ENCODE measurements at places on chromosomes 1 and 21.

GRCh38 chr1:66575739-66576138 is 41.8 kb downstream of the SGIP1 start:
- DNase-seq = no peak

DNA sequence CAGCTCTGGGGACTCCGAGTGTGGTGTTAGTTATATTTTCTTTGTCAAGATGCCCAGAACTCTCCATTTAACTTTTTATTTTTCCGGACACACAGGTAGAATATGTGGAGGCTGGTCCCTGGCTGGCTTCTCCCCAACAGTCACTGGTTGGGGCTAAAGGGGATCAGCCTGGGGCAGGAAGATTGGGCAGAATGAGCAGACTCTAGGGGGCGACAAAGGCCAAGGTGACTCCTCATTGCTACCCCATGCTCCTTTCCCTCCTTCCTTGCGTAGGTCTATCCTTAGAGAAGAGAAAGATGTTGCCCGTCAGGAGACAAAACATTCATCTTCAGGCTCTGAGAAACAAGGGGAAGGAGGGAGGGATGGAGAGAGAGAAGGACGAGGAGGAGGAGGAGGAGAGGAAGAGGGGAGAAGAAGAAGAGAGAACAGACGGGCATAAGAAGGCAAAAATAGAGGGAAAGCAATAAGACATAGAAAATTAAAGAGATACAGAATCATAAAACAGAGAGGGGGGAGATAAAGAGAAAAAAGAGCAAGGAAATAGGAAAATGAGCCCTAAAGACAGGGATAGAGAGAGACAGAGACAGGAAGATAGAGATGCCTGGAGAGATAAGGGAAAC is 89.9 kb downstream of the FOXD2 start:
- DNase-seq = no peak

DNA sequence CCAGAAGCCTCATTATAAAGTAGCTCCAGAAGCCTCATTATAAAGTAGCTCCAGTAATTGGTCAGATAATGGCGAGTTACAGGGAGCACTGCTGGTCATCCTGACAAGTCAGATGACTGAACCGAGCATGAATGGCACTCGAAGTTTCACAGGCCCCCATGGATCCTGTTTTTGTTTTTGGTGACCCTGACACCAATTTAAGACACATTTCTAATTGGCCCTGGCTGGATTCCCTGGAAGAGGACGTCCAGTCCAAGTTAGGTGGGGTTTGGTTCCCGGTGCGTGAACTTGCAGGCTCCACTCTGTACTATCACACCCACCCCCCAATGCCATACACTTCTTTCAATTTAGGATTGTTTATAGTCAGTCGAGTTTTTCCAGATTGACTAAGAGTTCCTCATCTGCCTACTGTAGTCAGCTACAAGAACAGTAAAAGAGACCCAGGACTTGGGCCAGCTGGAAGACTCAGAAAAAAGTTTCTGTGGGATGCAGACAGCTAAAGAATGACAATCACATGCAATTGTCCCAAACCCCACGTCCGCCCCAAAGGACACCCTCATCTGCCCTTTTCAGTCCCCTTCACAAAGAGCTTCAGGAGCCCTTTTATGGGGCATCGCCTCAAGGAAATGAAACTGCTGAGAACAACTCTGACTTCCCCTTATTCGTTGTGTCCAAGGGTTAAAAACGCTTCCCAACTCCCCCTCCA is 2.7 kb downstream of the DHRS3 start:
- no peak for DNase-seq

DNA sequence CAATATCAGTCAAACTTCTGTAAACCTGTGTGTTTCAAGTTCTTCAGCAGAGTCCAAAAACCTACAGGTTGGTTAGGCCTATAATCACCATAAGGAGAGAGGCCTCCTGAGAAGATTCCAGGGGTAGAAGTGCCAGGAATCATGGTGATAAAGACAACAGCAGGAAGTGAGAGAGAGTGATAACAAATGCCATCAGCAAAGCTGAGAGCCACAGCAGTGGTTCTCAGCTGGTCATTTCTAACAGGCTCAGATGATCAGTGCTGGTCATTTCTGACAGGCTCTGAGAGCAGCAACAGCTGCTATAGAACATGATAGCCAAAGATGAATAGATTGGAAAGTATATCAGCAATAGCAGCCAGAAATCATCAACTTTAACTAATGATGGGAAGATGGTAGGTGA is 101.3 kb downstream of the TYW3 start:
- DNase-seq = no peak

DNA sequence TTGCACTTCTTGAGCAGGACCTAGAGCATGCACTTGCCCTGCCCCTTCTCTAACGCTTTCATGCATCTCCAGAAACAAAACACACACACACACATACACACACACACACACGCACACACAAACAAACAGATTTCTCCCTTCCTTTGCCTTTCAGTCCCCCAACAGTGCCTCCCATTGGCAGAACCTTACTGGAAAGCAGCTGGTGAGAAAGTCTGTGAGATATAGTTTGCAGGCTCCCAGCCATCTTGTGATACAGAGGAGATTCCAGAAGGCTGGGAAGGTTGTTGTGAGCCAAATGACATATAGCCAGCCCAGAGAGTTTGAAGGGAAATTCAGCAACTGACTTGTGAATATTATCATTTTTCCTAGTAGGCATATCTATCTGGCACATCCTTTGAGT is 35.9 kb upstream of the ZRANB2 start:
- no peak for DNase-seq

- DNase-seq = no peak
These were observed 44.7 kb downstream of the ZNF326 start for GRCh38 chr1:90039652-90040051.

DNA sequence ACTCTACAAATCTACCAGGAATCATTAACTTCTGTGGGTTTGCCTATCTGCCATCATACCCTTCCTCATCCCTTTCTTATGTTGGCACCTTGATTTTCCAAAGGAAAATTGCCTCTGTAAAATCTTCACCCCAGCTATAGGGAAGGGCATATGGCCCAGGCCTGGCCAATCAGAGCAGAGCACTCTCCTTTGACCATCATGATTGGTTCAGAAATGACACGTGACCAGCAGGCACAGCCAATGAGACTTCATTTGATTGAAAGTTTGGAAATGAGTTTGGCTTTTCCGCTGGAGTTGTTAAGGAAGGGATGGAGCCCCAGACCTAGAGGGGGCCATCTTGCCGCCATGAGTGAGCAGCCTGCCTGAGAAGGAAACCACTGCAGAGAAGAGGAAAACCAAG is 35.1 kb upstream of the IFFO2 start:
- no peak for DNase-seq

- DNase-seq = no peak
These were observed 131.6 kb downstream of the DMRTB1 start for GRCh38 chr1:53590531-53591515.

DNA sequence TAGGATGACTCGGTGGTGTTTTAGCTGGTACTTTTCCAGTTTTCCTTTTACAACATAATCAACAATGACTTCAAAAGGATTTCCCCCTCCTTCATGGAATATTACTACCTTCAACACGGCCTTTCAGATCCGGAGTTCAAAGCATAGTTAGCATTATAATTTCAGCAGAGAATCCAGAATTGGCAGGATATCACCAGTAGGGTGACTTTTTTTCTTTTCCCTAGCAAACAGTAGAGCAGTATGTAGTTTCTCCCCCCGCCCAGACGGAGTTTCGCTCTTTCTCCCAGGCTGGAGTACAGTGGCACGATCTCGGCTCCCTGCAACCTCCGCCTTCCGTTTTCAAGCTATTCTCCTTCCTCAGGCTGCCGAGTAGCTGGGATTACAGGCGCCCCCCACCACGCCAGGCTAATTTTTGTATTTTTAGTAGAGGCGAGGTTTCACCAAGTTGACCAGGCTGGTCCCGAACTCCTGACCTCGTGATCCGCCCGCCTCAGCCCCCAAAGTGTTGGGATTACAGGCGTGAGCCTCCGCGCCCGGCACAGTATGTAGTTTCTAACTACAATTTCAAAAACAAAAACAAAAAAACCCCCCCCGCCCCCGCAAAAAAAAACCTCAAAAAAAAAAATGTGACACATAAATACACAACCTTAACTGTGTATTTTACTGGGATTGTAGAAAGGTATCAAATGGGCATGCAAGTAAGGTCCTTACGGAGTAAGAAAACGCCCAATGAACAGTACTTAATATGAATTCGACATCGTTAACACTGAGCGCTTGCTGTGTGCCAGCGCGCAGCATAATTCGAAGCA is 1.5 kb upstream of the COX20 start:
- DNase-seq = peak; percentile 39

- no peak for DNase-seq
These were observed 12.8 kb upstream of the AADACL4 start for GRCh38 chr1:12630946-12631530.

DNA sequence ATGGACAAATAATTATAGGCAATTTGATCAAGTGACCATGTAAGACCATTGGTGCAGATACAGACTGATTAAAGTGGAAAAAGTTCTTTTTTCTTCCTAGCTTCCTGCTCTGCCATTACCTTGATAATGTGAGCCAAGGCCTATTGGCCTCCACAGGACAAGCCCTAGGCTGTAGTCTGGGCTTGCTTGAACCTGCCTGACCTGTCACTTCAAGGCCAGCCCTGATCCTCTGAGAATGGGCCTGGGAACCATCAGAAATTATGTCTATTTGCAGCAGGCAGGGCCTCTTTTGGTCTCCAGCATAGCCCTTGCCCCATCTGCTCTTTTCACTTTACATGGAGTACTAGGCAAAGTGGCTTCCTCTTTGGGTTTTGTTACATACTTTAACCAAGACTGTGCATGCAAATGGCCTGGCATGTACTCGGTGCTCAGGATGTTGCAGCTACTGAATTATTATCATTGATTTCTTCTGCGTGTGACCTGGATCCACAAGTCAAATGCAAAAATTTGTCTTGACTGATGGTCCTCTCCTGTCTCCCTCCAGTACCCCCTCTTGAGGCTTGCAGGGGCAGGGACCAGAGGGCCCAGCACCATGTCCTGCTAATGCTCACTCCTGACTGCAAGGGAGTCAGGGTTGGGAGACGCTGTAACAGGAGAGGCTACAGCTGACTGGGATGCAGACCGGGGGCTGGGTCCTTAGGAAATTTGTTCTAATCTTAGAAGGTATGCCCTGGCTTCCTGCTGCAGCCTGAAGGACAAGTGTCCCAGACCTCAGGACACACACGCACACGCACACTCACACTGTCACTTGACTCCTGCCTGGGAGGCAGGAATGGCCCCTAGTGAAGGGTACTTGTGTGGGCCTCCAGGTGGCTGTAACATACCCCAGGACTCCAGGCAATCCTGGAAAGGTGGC is 39.4 kb downstream of the RCSD1 start:
- DNase-seq = no peak

DNA sequence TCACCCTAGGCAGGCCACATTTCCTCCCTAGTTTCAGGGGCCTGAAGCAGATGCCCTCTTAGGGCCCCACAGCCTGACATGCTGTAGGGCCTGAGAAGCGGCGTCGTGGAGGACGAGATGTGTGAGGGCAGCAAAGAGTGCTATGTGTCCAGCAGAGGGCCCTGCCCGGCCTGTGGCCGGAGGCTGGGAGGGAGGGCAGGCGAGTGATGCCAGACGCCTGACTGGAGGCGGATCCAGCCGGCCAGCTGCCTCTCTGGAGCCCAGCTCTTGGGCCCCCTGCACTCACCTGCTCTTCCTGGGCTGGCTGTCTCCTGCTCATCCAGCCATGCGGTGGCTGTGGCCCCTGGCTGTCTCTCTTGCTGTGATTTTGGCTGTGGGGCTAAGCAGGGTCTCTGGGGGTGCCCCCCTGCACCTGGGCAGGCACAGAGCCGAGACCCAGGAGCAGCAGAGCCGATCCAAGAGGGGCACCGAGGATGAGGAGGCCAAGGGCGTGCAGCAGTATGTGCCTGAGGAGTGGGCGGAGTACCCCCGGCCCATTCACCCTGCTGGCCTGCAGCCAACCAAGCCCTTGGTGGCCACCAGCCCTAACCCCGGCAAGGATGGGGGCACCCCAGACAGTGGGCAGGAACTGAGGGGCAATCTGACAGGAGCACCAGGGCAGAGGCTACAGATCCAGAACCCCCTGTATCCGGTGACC is at the start of gene GPR37L1:
Gene GPR37L1 (plus strand): TSS at position 279 of the 697 bp plus-strand sequence. CDS start 47 bp downstream, at position 326.
- DNase-seq = no peak

DNA sequence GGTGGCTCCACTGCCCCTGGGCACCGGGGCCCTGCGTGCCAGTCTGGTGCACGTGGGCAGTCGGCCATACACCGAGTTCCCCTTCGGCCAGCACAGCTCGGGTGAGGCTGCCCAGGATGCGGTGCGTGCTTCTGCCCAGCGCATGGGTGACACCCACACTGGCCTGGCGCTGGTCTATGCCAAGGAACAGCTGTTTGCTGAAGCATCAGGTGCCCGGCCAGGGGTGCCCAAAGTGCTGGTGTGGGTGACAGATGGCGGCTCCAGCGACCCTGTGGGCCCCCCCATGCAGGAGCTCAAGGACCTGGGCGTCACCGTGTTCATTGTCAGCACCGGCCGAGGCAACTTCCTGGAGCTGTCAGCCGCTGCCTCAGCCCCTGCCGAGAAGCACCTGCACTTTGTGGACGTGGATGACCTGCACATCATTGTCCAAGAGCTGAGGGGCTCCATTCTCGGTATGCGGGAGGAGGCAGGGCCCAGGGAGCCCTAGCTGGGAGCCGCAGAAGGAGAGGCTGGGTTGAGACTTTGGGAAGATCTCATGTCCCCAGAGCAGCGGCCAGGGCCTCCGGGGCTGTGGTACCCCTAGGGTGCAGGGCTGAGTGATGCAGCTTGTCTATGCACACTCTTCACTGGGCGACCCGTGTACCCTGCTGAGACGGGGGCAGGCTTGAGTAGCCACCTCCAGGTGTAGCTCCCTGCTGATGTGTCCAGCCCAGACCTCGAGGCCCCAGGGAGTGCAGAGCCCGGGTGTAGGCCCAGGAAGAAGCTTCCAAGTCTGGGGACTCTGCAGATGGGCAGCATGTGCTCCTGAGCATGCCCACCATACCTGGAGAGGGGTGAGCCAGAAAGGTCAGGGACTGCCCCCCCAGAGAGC is 1.8 kb downstream of the VWA1 start:
- no peak for DNase-seq
